Psoas muscle (tissue), 8 donors: ENCODE measurements at places on chromosomes 16 and 17.

GRCh38 chr17:58530655-58531054, 16.2 kb upstream of the MTMR4 start:
- no peak for DNase-seq

DNA sequence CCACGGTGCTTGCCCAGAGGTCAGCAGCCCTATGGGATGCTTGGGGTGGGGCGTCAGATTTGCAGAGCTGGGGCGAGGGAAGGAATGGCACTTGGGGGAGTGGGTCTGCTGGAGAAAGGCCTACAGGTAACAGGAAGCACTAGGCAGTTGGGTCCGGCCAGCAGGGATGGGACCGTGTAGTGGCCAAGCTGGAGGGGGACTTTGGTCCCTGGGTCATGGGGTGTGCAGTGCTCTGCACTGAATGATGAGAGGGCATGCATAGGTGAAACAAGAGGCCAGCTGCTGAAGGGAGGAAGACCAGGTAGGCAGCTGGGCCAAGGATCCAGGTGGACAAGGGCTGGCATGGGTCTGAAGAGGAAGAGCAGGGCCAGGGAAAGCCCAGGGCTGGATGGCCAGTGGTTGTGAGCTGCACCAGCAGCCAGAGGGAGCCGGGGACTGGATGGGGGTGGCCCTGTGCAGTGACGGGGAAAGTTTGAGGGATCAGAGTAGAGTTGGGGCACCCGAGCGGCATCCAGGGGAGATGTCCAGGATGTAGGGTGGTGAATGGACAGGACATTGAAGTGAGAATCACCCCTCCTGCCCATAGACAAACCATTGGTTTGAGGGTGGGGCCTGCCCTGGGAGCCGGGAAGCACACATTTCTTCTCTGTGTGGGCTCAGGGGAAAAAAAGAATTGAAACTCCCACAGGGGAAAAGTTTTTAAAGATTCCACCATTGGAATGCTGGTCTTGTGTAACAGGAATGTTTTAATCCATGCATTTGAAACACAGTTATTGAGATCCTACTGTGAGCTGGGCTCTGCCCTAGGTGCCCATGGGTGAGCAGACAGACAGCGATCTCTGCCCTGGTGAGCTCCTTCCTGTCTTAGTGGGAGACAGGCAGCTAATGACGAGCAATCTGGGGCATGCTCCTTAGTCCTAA, 25.1 kb downstream of the RAI1 start:
- DNase-seq = no peak

- DNase-seq = no peak
These were observed 250.3 kb downstream of the ZFHX3 start for GRCh38 chr16:72797621-72798020.

- DNase-seq = no peak
These were observed 339.4 kb downstream of the XYLT1 start for GRCh38 chr16:17131351-17131750.

DNA sequence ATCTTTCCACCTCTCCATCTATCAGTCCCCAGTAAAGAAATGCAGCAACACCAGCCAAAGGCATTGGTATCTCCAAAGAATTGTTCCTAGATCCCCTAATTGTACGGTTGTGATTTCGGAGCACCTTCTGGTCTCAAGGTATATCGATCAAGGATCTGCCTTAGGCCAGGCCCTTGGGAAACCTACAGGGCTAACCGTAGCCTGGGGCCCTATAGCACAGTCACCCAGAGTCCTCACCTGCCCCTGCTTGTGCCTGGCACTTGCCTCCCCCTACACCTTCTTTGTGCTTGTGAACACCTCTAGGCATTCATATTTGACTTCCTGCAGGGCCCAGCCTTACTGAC, 16.8 kb upstream of the AURKB start:
- DNase-seq = no peak

DNA sequence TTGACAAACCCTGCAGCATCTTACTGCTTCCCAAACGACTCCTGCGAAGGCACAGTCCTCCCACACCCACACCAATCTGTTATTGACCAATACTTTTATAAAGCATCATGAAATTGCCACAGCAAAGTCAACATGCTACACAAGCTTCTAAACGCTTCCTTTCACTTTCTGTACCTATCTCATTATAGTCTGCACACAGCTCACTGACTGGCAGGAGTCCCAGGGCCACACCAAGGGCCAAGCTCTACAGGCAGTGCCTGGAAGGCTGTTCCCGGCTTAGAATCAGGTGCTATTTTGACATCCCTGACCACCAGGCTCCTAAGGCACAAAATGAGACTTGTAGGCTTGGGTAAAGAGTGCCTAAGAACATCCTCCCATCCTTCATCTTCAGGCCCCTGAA, 39.5 kb downstream of the USP7 start:
- peak; percentile 72 for DNase-seq

DNA sequence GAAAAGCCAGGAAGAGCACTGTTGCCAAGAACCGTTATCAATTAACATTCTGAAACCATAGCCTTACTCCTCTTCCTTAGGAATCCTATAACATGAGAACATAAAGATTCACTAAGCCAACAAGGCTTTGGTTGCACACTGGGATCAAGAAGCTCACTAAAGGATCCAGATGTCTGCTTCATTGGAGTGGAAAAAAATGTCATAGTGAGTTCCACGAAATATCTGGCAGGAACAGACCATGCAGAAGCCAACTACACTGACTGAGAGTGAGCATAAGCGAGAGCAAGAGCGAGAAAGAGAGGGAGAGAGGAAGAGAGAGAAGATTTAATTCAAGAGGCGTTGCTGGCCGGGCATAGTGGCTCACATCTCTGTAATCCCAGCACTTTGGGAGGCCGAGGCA, 13.4 kb upstream of the MEIOC start:
- no peak for DNase-seq

DNA sequence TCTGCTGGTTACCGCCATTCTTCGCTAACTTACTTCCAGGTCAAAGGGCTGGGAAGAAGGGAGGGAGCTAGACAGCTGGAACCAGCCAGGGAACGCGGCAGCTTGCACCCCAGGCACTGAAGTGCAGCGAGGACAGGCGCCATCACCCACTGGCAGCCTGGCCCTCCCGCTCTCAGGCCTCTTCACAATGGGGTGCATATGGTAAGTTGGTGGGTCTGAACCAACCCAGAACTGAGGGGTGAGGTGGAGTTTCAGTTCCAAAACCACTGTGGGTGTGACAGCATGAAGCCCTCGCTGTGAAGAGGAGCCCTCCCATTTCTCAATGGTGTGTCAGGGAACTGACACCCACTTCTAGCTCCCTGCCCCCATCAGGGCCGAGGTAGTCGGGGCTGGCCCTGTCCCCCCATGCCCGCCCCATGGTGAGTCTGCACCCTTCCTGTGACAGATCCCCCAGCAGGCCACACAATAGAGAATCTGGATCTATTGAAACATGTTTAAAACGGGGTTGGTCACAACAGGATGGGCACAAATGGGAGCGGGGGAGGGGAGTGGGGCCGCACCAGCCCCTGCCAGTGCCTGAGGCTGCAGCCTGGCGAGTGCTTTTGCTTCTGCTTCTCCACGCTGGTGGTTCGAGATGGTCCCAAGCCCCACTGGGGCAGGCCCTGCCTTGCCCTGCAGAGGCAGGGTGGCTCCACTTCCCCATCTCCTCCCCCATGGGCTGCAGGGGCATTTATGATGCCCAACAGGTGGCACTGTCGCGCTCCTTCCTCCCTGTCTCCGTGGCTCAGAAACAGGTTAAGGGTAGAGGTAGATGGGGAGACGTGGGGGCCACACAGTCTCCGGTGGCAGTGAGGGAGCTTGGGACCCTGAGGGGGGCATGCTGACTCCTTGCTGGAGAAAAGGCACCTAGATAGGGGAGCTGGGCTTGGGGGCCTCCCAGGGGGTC, 2.3 kb downstream of the LIMD2 start:
- DNase-seq = peak; percentile 57

GRCh38 chr16:47925811-47926460, 229.9 kb downstream of the ABCC12 start:
- no peak for DNase-seq

GRCh38 chr16:50411034-50411433, 42.2 kb upstream of the BRD7 start:
- no peak for DNase-seq

- no peak for DNase-seq
These were observed 42.0 kb upstream of the TMC5 start for GRCh38 chr16:19375561-19376158.
